ENCODE measurements at places on chromosomes 2 and 18.

DNA sequence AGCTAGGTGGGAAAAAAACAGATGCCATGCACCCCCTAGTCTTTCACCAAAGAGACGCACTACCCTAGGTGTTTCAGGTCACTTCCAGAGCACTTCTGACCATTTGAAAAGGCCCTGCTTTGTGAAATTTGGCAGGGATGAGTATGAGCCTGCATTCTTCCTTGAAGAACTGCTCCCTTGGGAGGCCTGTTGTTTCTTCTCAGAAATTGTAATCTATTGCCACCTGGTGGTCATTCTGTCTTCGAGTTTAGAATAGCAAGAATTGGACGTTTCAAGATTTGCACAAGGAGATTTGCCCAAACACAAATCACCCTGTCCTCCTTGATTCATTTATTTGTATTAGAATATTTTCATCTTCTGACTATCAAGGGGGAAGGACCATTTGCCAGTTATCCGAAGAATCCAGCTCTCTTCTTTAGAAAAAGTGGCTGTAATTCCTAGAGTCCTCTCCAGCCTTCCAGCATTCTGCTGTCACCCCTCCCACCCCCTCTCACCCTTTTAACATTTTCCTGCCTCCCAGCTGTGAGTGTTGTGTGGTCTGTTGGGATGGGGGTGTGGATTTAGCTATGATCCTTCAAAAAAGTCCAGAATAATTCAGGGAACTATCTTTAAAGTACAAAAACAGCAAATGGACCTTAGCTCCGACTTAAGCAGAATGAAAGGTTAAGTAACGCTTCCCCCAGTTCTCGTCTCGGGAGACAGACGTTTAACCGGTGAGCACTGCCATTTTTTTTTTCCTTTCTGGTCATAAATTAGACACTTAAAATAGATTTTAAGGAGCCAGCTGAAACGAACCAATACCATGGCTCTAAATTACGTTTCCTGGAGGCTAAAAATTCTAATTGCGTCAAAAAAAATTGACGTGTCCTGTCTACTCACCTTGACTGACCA lies 3.7 kb upstream of the GAD1 start:
- DNase-seq: peak; percentile 83

GRCh38 chr2:20617081-20617575 lies 33.8 kb downstream of the HS1BP3 start:
- DNase-seq: no peak

- no peak for DNase-seq
Observed at GRCh38 chr2:858646-859045, 92.0 kb upstream of the SNTG2 start.

DNA sequence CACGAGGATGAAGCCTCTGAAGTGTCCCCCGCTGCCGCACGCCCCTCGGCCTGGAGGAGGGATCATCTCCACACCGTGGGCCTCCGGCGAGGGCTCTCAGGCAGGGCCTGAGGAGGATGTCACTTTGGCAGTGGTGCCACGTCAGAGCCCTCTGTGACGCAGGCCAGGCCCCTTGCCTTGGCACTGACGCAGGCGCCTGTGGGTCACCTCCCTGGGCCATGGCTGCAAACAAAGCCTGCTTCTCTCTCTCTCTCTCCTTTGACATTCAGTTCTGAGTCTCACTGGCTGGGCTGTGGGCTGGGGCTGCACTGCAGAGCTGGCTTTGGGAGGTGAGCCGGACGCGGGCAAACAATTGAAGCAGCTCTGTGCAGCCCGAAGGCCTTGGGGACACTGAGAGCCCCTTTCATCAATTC lies 273.7 kb downstream of the TWIST2 start:
- DNase-seq: no peak

DNA sequence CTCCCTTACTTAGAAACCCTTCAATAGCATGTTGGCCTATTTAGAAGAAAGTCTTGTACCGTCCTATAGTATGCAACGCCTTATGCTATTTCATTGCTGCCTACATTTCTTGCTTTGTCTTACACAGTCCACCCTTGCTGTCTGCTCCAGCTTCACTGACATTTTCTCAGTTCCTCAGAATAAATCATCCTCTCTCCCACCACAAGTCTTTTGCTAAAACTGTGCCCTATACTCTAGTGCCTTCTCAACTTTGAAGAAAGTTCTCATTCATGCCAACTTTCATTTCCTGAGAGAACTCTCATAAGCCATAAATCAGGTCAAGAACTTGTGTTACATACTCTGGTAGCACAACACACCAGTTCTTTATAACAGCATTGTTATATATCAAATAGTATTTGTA lies 54.3 kb upstream of the COL3A1 start:
- no peak for DNase-seq

- DNase-seq: peak; percentile 7
Observed at GRCh38 chr18:67771271-67771670, 254.8 kb upstream of the DSEL start.

GRCh38 chr18:44562986-44563385 lies 117.7 kb upstream of the SETBP1 start:
- DNase-seq: no peak

DNA sequence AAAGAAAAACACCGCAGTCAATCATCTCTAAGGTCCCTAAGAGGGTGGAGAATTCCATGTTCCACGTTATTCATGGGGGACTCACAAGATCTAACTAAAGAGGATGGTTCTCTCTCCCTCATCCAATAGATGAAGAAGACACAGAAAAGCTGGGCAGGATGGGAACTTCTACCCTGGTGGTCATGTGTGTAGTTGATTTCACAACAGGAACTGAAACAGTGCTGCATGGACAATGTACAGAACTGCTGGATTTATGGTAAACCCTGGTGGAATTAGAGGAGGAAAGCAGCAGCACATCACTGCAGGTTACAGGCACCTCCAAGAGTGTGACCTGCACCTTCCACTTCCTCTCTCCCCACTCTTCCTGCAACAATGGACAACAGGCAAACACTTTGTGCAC lies 31.4 kb downstream of the FECH start:
- no peak for DNase-seq

DNA sequence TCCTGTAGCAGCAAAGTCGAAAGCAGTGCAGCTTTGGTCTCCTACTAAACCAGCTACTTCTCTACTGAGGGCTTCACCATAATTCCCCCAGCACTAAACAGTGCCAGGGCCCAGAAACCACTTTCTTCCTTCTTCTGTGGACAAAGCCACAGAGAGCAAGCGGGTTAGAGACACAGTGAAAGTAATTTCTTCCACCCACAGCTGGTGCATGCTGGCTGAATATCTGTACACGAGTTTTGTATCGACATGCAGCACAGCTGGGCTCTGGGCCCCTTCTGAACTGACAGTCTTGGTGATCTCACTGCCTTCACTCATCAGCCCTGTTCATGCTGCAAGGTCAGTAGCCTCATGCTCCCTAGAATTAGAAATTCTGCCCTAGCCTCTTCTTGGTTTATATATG lies 74.0 kb upstream of the SULT1C3 start:
- no peak for DNase-seq

DNA sequence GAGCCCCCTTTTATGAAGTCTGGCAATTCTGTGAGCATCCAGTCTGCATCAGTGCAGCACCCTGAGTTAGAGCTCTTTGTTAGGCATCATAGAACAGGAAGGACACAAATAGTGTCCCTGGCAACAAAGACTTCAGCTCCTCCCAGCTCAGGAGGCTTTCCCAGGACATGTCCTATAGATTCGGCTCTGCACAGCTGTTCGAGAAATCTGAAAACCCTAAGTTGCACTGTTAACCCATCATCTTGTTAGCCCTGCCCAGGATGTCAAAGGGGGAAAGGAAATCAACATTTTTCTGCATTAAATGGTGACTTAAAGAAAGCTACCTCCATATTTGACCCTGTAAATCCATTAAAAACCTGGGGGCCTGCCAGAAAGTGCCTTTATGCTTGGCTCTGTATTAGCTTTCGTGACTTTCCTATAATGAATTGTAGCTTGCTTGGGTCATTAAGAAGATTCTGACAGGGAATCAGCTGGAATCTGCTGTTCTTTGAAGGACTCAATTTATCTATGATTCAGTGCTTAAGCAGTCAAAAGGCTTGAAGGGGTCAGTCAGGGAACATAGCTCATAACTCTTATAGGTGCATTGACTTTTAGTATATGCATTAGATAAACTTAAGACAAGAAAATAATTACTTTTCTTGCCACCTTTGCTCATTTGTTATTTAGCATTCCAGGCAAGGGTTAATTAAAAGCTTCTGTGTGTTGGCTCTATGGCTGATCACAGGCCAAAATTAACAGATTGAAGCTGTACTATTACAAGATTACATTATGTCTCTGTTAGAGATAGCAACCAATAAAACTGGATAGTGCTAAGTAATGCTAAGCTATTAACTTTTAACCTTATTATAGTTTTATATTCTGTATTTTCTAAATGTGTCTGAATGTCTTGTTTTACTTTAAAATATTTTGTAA lies 20.6 kb downstream of the ERMN start:
- DNase-seq: no peak

- no peak for DNase-seq
Observed at GRCh38 chr2:119841550-119841949, 81.8 kb downstream of the PTPN4 start.

- DNase-seq: no peak
Observed at GRCh38 chr18:66682855-66683322, 79.0 kb upstream of the CDH19 start.

DNA sequence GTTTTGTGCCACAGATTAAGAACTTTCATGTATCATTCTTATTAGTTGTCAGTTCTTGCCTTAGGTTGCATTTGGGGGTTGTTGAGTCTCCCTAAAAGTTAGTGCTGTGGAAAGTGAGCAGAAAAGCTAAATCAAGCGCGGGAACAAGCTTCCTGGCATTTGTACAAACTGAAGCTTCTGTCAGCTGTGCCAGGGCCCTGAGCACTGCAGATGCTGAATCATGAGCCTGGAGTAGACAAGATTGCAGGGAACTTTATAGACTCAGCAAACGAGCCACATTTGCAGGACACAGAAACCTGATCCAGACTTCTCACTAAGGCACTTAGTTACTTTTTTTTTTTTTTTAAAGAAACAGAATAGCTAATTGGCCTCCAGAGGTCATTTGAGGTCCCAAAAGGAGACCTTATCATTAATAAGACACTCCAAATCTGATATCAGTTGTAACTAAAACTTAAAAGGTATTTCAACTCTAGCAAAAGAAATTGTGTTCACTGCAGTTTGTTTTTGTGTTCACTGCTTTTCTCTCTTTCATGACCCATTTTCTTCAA lies 88.7 kb downstream of the ADAM23 start:
- no peak for DNase-seq

GRCh38 chr18:22408059-22408458 lies 9.7 kb downstream of the CTAGE1 start:
- no peak for DNase-seq

DNA sequence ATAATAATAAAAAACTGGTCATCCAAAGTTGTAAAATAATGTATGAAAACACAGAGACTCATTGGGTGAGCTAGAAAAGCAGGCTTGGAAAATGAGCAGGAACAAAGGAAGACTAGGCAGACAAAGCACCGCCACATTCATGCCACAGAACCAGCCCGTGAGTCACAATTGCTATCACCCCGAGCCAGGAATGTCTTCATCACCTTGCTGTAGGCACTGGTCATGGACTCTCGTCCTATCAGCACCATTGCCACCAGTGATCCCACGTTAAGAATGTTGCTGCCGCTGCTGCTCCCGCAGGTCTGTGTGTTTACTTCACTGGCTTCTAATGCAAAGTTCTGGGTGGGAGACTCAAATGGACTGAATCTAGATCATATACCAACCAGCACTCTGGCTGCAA lies 417.9 kb downstream of the PID1 start:
- DNase-seq: no peak

DNA sequence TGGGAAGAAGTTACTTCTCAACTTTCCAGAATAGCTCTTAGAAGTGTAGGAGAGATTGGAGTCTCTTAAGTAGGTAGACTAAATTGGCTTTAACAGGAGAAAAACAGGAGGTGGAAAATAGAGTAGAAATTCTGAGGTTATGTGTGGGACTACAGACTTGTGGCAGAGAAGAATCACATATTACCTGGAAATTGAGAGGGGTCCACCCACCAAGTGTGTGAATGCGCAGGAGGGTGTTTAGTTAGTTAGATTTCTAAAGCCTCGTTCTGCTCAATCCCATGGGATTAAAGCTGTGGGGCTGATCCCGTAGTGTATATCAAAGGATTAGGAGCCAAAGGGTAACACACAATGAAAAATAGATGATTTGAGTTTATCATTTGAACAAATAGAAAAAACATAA lies 319.1 kb downstream of the TRIB2 start:
- DNase-seq: no peak

GRCh38 chr2:19846567-19846966 lies 55.2 kb downstream of the TTC32 start:
- no peak for DNase-seq

DNA sequence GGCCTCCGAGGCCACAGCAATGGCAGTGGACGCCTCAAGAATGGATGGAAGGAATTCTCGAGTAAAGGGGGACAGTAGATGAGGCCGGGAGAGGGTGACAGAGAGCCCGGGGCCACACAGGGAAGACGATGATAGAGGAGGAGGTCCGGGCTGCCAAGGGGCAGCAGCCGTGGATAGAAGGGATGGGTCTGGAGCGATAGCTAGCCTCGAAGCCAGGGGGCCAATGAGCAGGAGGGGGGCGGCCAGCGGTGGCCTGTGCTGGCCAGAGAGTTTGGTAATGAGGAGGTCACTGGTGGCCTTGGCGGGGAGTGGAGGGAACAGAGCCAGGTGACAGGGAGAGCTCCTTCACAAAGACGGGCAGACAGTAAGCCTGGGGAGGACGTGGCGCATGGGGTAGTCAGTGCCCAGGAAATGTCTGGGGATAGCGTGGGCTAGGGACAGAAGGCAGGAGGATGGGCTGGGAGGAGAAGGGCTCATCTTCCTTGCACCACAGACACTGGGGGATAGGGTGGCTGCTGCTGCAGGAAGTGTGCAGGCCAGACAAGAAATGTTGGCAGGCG lies 87.8 kb upstream of the ASB18 start:
- no peak for DNase-seq

- DNase-seq: no peak
Observed at GRCh38 chr2:218963601-218964000, 4.1 kb downstream of the CDK5R2 start.

GRCh38 chr18:10419420-10420103 lies 34.9 kb upstream of the APCDD1 start:
- peak; percentile 78 for DNase-seq

DNA sequence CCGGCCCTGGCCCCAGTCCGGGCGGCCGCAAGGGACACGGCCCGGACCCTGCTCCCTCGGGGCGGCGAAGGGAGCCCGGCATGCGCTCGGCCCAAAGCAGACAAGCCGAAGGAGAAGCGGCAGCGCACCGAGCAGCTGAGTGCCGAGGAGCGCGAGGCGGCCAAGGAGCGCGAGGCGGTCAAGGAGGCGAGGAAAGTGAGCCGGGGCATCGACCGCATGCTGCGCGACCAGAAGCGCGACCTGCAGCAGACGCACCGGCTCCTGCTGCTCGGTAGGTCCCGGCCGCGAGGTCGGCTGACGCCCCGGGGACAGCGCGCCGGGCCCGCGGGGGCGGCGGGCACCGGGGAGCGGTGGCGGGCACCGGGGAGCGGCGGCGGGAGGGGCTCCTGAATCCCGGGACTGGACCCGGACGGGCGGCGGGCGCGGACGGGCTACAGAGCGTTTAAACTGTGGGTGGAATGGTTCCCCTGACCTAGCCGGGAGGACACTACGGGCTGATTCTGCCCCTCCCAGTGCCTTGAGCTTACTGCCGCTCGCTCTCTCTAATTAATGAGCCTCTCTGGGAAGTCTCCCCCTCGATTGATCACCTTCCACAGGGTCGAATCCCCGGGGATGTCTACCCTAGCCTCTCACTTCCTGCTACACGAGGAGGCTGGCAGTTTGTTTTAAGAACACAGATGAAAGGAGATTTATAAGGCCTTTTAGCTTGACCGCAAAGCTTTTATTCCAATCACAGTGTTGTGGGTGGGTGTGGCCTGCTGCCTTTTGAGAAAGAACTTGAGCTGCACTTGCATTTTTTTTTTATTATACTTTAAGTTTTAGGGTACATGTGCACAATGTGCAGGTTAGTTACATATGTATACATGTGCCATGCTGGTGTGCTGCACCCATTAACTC lies 853 bp downstream of the GNAL start:
- DNase-seq: peak; percentile 79

All from SW480 (cell line).